Activated T-cell treated with anti-CD3 and anti-CD28 coated beads, Interleukin-2, amount 50 U/mL, for 48 hours (primary cell): ENCODE measurements at places on chromosomes 2 and 18.

- DNase-seq = no peak
Observed at GRCh38 chr18:70339915-70340314, 51.1 kb downstream of the SOCS6 start.

- no peak for DNase-seq
Observed at GRCh38 chr2:9235147-9236044, 28.8 kb downstream of the ASAP2 start.

GRCh38 chr2:165687426-165688002 lies 106.5 kb downstream of the GALNT3 start:
- no peak for DNase-seq

DNA sequence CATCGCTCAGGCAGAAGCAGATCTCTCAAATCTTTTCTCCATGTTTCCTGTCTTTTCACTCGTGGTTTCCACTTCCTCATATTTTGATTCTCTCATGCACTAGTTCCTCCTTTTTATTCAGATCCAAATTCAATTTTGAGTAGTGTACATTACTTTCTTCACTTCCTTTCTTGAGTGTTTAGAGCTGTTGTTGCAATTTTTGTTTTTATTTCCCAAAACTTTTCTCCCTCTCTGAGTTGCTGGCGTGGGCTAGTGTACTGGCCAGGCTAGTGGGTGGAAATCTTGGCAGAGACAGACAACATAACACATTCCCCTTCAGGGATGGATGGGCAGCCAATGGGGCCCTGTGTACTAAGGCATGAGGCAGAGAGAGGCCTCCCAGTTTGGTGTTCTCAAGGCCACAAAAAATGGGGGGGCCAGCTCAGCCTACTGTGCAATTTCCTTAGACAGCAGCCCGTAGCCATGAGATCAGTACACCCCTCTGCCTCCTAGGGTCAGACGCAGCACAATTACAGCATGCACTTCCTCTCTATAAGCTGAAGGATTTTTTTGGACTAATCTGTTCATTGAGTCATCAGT lies 145.1 kb upstream of the PID1 start:
- no peak for DNase-seq

DNA sequence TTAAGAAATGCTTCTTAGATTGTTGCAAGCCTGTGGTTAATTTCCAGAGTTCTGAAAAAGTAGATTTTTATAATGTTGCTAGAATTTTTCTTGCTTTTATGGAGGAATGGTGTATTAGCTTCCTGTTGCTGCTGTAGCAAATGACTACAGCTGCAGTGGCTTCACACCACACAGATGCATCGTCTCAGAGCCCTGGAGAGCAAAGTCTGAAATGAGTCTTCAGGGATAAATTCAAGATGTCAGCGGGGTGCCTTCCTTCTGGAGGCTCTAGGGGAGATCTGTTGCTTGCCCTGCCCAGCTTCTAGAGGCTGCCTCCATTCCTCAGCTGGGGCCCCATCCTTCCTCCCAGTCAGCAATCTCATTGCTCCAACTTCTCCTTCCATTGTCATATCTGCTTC lies 187.8 kb downstream of the ZNF516 start:
- DNase-seq = no peak

GRCh38 chr2:143807192-143807591 lies 678.0 kb downstream of the ARHGAP15 start:
- DNase-seq = no peak

DNA sequence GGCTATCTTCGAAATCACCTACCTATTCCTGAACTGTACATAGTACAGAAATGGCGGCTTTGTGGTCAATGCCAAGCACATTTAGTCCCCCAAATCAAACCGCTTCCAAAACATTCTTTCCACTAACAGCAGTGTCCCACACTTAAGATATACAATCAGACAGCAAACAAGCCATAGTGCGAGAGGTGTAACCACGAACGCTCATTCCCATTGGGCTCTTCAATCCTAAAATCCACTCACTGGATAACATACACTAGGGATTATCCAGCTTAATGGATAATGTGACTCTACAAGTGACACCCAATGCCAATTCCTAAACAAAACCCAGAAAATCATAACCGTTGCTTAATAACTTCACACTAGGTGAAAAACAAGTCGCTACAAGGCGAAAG lies 2.0 kb downstream of the XPO1 start:
- DNase-seq = peak; percentile 24

DNA sequence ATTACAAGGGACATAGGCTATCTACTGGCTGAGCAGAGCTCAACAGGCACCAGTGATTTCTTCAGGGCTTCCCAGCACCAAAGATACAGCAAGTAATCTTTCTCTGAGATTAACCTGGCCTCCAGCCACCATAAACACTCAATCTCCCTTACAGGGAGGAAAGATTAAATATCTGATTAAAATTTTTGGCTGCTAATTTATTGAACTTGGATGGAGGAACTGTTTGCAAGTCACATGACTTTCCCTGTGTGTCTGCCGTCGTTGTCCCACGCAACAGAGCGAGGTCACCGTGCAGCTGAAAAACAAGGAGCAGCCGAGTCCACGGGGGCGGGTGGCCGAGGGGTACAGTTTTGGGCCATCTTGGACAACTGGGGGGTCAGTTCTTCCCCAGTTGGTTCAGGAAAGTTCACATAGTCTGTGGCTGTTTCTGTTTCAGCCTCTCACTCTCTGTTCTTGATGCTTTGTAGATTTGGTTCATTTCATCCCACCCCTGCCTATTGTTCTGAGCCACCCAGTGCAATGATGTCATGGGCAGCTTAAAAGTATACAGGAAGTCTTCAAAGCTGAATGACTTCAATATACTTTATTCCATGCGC lies 186.8 kb upstream of the CTAGE1 start:
- DNase-seq = no peak

- DNase-seq = peak; percentile 53
Observed at GRCh38 chr2:98013407-98014042, 17.8 kb upstream of the TMEM131 start.
